ENCODE measurements at places on chromosomes 12 and 14.

- DNase-seq: no peak
Observed at GRCh38 chr12:45469902-45470301, 254.0 kb downstream of the ANO6 start.

DNA sequence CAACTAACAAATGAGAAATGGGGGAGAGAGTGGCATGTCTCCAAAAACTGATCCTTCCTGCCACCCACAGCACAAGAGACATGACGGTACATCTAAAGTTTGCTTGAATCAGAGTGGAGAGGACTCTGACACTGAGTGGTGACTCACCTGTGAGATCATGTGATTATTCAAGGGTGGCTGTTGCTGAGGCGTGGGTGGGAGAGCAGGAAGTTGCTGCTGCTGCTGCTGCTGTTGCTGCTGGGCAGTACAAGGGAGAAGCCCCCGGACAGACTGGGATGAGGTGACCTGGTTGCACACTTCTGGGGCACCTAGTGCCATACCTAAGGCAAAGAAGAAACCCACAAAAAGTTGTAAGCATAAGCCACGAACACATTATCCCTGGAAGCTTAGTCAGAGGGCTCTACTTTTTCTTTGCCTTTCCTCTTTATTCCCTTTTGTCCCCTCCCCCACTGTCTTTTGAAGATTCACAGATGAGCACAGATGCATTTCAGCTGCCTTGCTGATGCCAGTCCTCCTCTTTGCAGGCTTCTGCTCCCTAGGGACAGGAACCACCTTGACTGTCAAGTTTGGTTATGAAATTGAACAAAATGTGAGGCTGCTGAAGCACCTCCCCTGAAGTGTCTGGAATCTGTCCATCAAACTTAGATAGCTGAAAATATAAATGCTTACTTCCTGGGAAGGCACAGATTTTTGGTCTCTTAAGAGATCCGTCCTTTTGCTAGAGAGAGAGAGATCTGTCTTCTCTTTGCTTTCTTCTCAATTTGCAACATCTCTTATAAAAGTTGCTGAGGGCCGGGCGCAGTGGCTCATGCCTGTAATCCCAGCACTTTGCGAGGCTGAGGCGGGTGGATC, 29.4 kb upstream of the STAC3 start:
- no peak for DNase-seq

DNA sequence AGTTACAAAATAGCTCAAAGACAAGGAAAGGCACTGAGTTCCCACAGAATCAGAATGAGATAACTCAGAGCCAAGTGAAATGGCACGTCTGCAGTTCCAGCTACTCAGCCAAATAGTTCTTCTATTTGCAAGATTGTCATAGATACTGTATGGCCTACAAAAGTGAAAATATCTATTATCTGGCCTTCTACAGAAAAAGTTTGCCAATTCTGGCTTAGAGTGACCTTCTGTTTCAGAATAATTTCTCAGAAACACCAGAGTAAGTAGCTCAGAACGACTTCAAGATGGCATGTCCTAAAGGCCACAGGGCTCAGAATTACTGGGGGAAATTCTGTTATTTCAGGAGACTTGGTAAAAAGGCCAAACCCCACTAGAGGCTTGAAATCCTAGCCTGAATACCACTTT, 10.7 kb upstream of the RTRAF start:
- DNase-seq: no peak

- DNase-seq: no peak
Observed at GRCh38 chr12:100503228-100503628, 29.6 kb downstream of the NR1H4 start.

GRCh38 chr14:85531141-85531586, 1.2 kb downstream of the FLRT2 start:
- DNase-seq: no peak

GRCh38 chr12:120960657-120961056, 17.7 kb upstream of the HNF1A start:
- DNase-seq: no peak

- DNase-seq: no peak
Observed at GRCh38 chr12:30126944-30127343, 343.2 kb upstream of the TMTC1 start.

DNA sequence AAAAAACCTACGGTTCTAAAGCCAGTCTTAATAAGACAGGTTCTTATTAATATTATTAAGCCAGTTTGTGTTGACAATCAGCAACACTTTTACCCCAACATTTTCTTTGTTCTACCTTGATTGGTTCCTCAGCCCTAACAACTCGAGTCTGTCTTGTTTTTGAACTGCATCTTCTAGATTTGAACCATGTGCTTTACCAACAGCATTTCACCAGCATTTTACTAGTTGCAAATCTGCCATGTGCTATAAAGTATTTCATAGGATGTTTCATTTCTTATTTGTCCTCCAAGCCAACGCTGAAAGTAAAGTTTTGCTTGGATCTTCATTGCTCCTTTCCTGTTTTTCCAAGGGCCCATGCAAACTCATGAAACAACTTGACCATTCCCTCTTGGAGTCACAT, 133.4 kb downstream of the ST8SIA1 start:
- DNase-seq: no peak

DNA sequence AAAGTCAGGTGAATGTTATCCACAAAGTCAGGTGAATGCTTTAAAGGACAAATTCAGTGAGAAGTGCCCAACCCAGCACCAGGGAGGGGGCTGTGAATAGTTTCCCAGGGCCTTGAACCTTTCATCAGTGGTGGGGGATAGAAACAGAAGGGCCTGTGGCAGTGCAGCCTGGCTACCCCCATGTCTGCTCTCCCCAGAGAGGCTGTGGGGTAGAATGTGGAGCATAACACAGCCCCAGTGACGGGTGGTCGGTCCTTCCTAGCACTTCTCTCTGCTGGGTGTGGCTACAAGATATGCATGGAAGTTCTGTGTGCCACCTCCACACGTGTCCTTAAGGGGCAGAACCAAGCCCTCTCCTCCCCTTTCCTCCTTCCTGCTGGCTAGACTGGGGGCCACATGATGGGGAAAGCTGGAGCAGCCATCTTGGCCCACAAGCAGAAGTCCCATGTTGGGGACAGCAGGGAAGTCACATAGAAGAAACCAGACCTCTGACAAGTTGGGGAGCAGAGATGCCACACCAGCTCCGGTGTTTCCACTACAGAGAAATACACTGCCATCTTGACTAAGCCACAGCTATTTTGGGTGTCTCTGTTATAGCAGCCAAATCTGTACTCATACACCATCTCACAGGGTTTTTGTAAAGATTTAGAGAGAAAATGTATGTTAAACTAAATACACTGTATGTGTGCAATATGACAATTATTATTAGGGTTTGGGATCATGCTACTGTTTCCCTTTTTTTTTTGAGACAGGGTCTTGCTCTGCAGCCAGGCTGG, 17.0 kb downstream of the RITA1 start:
- no peak for DNase-seq

- DNase-seq: no peak
Observed at GRCh38 chr14:29893989-29894388, 33.7 kb downstream of the PRKD1 start.

DNA sequence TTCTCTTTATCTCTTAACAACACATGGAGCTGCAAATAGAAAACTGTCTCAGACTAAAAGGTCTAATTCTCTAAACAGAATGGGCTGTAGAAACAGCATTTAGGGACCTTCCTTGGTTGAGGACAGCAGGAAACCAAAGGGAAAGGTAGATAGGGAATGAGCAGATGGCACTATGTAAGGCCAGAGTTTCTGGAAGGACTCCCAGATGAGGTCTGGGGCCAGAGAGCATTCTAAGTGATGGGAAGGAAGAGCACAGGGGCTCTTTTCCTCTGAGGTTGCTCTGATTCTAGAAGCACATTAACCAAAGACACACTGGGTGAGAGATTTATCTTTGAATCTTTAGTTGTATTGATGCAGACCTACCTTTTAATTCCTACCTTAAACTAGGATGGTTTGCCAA, 79.4 kb downstream of the TPH2 start:
- DNase-seq: no peak

DNA sequence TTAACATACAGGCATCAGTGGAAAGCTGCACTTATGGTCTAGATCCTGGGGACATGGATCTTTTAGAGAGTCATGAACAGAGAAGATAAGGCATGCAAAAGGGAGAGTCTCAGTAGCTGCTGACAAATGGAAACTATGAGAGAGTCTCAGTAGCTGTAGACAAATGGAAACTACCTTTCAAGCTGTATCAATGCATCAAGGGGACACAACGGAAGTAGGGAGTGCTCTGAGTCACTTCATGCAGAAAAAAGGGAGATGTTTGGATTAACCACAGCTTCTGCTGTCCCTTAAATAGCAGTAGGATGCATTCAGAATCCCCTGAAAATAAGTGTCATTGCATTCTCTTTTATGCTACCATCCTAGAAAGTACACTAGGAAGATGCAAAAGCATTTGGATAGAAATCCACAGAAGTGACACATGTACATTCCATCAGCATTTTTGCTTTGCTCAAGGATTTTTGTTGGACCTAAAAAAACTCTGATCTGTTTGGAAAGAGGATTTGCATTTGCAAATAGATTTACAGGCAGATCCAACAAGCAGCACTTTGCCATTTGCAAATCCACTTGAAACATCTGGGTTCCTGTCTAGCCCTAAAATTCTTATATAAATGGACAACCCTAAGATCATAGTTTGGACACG, 227.5 kb upstream of the LMO3 start:
- DNase-seq: no peak

DNA sequence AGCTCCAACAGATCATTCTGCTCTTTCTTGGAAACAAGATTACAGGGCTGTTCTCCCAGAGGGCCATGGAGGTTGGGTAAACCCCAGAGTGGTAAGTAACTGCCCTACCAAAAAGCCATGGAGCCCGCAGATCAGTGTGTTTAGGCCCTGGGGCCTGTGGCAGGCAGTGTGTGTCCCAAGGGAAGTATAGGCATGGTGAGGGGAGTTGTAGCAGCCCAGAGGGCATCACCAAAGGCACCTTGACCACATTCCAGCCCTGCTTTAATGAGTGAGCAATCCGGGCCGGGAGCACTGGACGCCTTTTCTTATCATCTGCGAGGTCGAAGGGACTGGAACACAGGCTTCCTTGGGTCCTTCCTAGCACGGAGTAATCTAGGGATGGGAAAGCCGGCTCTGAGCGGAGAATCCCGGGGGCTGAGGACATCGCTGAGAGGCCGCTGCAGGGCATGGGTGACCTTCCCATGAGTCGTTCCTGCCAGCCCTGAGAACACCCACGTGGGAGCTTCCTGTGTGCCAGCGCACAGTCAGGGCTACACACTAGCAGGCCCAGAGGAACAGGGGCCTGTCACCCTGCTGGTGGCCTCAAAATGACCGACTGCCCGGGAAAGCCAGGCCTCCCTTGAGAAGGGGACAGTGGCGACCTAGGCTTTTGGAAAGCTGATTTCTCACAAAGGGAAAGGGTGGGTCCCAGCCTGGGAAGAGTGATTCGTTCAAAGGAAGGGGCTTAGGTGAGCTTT, 91.3 kb downstream of the NINJ2 start:
- DNase-seq: no peak
